ENCODE measurements at places on chromosomes 13 and 19.
A peak's percentile ranks its signal among the peaks of the same experiment; 100 is the strongest.

DNA sequence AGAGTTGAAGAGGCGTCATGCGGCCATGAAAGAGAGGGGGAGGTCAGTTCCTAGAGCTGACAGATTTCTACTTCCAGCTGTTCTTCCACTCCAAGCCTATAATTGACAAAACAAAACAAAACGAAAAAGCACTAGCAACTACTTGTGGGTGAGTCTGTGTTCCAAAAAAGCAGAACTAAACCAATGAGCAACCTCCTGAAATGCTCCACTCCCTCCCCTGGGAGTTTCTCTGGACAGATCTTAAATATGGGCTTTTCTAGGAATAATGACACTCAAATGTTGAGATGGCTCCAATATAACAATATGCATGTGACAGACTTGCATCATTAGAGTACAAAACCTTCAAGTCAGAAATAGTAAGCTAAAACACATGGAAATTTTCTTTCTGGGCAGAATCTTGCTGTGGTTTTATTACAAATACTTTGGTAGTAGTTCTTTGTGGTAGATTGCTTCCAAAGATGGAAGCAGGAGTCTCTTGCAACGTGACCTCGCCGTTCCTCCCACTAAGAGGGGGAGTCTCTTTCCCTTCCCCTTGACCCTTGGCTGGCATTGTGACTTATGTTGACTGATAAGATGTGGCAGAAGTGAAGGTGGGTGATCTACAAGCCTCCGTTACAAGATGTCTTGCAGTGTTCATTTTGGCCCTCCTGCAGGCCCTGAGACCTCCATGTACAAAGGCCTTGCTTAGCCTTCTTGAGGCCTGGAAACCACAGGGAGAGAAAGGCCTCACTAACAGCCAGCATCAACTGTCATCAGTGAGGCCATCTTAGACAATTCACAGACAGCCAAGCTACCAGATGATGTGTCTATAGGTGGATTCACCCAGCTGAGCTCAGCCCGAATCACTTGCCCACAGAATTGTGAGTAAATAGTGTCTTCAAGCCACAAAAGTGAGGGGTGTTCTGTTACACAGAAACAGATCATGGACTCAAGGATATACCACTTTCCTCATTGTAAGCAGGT lies 173.1 kb upstream of the RFC3 start:
- DNase-seq = no peak

DNA sequence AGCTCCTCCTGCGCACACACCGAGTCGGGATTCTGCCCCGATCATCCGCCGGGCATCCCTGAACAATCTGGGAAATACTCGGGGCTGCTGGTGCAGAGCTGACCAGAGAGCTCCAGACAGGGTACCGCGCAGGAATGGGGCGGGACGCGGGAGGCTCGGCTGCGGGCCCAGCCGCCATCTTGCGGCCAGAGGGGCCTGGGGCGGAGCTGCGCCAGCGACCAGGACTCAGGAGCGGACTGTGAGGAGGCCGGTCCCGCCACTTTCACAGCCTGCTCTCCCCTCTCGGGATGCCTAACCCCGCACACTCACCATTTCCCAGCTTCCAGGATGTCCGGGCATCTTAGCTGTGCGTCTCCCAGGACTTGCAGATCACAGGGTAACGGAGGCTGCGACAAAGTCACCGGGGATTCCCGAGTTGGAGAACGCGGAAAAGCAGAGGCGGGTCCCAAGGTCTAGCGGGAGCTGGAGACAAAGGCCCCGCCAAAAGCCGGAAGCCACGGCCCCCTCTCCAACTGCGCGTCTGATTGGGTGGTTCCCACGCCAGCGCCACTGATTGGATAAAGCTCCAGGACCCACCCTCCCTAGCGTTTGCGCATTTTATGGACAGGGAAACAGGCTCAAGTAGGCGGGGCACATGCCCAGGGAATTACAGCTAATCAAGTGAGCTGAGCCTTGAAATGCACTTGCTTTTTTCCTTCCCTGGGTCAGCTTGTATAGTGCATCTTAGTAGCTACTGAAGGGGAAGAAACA lies 15.8 kb upstream of the ZNF43 start:
- peak; percentile 92 for DNase-seq

- DNase-seq = peak; percentile 56
These were observed 7.8 kb upstream of the SERTAD1 start for GRCh38 chr19:40433391-40434216.

DNA sequence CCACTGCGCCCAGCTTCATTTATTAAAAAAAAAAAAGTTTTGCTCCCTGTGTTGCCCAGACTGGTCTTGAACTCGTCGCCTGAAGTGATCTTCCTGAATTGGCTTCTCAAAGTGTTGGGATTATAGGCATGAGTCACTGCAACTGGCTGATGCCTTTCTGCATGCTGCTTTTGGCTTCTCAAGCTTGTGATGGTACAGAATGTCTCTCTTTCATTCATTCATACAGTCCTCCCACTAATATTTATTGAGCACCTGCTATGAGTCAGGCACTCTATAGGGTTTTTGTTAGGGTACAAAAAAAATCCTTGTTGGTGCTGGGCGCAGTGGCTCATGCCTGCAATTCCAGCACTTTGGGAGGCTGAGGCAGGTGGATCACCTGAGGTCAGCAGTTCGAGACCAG lies 9.0 kb downstream of the TSPAN16 start:
- no peak for DNase-seq

DNA sequence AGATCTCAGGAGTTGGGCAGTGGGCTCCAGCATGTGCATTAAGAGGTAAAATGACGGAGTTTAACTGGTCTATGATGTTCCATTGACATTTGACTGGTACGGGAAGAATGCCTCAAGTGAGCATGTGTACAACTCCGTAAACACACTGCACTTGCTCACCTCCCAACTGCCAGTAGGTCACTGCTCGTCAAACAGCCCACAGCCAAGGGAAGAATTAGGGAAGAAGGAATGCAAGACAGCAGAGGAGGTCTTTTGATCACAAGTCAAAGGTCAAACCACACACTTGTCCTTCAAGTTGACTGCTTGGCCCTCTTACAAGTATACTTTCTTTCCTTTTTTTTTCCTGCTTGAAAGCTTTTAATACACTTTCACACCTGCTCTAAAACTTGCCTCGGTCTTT lies 236.7 kb downstream of the B3GLCT start:
- DNase-seq = no peak

All from CD4-positive, alpha-beta T cell treated with Interleukin-17A for 1 hour (primary cell).